MG63 (cell line): ENCODE measurements at places on chromosomes 11 and 22. TPM values are rescaled to one million over a fixed set of nuclear protein-coding genes. Genes with fewer than 3 reads are reported as not detected.

Gene SLC1A2
- total RNA-seq, result 0.57 TPM in 1 of 2 replicates, not detected in the other

Gene CABP4
- total RNA-seq, result 0.26 and 3.0 TPM in 2 replicates

Gene RAC2
- not detected in 2 replicates for total RNA-seq

Gene VPREB1
- not detected in 2 replicates for total RNA-seq

Gene SLC17A6
- total RNA-seq, result not detected in 2 replicates

Gene ZNF70
- total RNA-seq, result 2.4 and 3.9 TPM in 2 replicates

Gene OR51E1
- not detected in 2 replicates for total RNA-seq

Gene OR2D2
- not detected in 2 replicates for total RNA-seq

Gene SYT7
- total RNA-seq, result 3.7 and 9.9 TPM in 2 replicates

Gene GAL3ST1
- not detected in 2 replicates for total RNA-seq

Gene OVOL1
- not detected in 2 replicates for total RNA-seq

Gene SLC22A12
- not detected in 2 replicates for total RNA-seq

Gene PATZ1
- 9.0 and 14.6 TPM in 2 replicates for total RNA-seq

Gene TSPO
- total RNA-seq, result 465 and 558 TPM in 2 replicates

Gene POU2F3
- not detected in 2 replicates for total RNA-seq

Gene B3GAT3
- total RNA-seq, result 24.6 and 32.9 TPM in 2 replicates
